GM13976 (cell line): ENCODE measurements at places on chromosomes 2 and 18.

DNA sequence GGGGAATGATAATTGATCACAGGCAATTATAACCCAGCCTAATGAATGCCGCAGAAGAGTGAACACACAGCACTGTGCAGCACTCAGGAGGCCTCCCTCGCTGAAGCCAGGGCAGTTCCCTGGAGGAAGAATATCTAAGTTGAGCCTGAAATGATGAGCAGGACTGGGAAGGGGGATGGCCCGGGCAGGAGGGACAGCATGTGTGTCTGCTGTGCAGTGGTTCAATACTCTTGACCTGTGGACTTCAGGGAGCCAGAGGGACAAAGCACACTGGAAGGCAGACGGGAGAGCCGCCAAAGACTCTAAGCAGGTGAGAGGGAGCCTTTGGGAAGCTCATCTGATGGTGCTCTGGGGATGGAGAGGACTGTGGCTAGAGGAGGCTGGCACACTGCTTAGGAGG lies 62.6 kb downstream of the ARHGEF4 start:
- no peak for DNase-seq

GRCh38 chr18:3720818-3721545 lies 271.0 kb downstream of the TGIF1 start:
- DNase-seq: no peak

DNA sequence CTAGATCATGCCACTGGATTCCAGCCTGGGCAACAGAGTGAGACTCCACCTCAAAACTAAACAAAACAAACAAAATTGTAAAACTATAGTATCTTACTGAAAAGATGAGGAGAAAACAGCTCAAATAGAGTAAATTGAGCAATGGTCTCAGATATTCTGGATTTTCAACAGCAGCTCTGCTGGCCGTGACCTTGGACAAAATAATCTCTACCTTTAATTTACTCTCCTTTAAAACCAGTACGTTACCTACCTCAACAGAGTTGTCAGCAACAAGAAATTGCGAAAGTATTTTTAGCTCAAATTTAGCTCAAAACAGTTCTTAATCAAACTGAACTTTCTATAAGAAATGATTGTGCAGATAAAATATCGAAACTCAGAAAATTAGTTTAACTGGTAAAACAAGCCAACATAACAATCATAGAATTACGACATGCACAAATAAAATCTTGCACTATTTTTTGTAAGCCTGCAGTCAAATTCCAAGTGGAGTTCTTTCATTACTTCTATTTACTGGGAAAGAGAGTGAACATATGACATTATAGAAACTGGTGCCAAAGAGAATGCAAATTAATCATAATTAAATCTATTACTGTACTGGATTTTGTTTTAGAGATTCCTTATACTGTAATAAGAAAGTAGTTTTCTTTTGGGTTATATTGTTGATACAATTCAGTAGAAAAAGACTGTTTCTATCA lies 40.8 kb downstream of the TRIP12 start:
- DNase-seq: no peak

DNA sequence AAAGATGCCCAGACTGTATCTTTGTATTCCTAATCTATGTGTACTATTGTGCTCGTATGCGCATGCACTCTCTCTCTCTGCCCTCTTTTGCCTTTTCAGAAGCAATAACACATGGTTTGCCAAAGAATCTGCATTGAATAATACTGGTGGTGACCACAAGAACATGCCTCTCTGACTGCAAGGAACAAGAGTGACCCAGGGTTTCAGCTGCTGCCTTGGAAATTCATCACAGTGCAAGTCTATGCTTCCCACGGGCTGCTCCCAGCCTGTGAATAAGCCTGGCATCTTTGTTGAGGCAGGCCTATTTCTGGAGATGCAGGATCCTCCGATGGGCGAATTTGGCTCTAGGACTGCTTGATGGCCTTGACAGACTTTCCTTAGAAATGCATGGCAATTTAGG lies 689.4 kb upstream of the FANCL start:
- DNase-seq: no peak

- DNase-seq: peak; percentile 52
These were observed 1.1 kb upstream of the TACR1 start for GRCh38 chr2:75200140-75201096.

DNA sequence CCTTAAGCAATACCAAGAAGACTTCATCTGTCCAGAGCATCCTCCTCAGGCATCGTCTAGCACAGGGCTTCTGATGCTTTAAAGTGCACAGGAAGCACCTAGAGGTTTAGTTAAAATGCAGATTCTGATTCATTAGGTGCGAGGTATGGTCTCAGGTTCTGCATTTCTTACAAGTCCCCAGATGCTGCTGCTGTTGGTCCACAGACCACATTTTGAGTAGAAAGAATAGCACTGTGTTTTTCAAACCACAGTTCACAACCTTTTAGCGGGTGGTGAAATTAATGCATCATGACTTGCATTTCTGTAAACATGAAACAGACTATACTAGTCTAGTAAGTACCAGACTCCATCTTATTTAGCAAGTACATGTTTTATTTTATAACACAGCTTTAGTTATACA lies 134.6 kb downstream of the TMEFF2 start:
- no peak for DNase-seq
